ENCODE measurements at places on chromosomes 16 and 17.

DNA sequence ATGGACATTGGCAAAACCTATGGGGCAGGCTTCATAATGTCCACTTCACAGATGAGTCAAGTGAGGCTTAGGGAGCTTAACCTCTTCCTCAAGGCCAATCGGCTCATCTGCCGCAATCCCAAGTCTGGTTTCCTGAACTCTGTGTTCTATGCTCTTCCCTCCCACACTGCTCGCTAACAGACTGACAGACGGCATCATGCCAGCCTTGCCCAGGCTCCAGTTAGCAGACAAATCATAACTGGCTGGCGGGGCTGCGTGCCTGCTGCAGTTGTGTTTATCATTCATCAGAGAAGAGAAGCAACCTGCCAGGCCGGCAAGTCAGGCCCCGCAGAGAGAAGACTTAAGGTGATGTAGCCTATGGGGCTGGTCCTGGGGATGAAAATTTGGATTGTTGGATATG, 216.2 kb upstream of the ASIC2 start:
- DNase-seq: no peak

DNA sequence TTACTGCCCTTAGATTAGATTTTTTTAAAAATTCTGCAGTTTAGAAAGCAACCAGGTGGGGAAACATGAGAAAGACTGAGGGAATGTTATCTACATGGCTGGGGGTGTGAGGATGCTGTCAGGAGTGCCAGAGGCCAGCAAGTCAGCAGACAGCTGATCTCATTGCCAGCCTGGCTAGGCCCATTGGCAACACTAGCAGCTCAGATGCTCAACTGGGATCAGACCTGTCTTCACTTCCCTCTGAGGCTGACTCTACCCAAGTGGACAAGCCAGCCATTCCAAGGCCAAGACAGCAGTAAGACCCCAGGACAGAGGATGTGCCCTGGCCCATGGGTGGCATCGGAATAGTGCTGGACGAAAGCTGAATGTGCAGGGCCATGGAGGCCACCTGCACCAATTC, 96.2 kb downstream of the TMEM132E start:
- no peak for DNase-seq

- DNase-seq: no peak
Observed at GRCh38 chr17:9037736-9038135, 16.4 kb downstream of the NTN1 start.

GRCh38 chr17:22514315-22514714, 822.0 kb downstream of the KCNJ18 start:
- DNase-seq: no peak

DNA sequence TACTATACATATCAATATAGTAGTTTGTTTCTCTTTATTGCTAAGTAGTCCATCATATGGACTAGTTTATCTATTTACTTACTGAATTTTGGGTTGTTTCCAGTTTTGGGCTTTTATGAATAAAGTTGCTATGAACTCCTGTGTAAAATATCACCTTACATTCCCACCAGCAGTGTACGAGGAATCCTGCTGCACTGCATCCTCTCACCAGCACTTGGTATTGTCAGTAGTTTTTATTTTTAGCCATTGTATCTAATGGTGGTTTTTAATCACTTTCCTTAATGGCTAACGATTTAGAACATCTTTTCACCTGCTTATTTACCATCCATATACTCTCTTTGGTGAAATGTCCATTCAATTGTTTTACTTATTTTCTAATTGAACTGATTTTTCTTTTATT, 24.0 kb downstream of the CDC27 start:
- DNase-seq: no peak

- DNase-seq: no peak
Observed at GRCh38 chr16:50126183-50126582, 26.9 kb upstream of the TENT4B start.

DNA sequence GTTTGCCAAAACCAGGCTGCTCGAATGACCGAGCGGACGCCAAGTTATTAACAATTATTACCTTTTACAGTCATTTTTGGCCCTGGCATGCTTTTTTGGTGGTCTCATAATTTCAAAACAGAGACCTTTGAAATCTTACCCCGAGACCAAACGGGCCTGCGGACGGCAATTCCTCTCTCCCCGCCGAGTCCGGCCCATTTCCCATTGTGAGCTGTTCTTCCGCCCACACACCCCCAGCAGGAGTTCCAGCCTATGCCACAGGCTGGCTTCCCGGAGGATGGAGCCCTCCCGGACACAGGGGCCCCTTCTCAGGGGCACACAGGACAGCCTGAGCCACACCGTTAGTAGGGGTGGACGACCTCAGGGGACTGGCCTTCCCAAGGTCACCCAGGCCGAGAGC, 130.7 kb downstream of the C16orf95 start:
- DNase-seq: no peak

GRCh38 chr16:77531752-77532151, 96.9 kb upstream of the ADAMTS18 start:
- peak; percentile 19 for DNase-seq

GRCh38 chr16:83723244-83723643, 84.5 kb upstream of the HSBP1 start:
- DNase-seq: no peak

- DNase-seq: no peak
Observed at GRCh38 chr17:66520999-66521398, 218.6 kb downstream of the PRKCA start.

DNA sequence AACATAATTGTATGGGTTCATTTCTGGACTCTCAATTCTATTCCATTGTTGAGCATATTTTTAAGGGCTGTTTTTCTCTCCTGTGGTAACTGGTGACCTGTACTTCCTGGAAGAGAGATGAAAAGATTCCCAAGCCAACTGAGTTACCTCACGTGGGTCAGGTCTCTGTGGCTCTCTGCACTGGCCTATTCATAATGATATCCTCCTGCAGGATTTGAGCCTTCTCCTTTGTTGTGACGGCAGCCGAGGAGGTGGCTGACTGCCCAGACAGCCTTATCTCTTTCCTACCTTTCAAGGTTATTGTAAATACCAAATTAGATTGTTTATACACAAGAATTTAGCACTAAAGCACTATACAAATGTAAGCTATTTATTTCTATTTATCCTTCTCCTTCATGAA, 2.7 kb upstream of the ACE start:
- DNase-seq: no peak

DNA sequence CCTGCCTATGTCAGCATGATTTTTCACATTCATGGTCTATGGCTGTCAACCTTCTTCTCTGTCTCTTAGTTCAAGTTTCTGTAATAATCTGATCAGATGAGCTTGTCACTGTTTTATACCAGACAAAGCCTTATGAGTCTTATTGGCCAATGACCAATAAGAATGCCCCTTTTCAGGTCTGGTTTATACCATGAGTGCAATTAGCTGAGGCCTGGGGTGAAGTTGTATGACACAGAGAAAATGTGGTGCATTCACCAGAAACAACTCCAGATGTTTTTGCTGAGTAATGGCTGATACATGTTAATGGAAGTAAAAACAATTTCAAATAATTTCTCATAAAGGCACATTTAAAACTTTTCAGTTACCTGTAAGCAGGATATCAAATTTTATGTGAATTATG, 218.6 kb upstream of the CDH8 start:
- no peak for DNase-seq

- DNase-seq: no peak
Observed at GRCh38 chr17:29557085-29557738, 9.6 kb downstream of the ABHD15 start.

- DNase-seq: peak; percentile 48
Observed at GRCh38 chr17:30414486-30414885, 35.8 kb downstream of the CPD start.

GRCh38 chr16:69150146-69150865, 17.9 kb downstream of the UTP4 start:
- DNase-seq: no peak

GRCh38 chr16:88356124-88356726, 26.5 kb upstream of the ZNF469 start:
- DNase-seq: no peak

- DNase-seq: no peak
Observed at GRCh38 chr16:180681-181564, 664 bp downstream of the HBQ1 start.

DNA sequence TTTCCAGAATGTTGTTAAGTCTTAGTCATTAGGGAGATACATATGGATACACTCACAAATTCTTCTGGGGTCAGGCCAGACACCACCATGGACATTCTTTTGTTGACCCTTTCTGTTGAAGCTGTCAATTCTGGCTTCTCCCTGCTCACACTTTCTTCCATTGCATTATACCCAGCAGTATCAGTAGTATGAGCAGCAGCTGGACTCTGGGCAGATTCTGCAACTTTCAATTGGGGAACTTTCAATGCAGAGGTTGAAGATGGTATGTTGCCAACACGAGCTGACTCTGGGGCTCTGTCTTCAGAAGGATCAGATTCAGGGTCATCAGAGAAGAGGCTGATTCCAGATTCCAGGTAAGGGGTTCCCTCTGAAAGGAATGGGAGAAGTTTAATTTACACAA, 45.8 kb downstream of the RND2 start:
- no peak for DNase-seq

- DNase-seq: no peak
Observed at GRCh38 chr17:74959826-74960515, 12.6 kb downstream of the HID1 start.

DNA sequence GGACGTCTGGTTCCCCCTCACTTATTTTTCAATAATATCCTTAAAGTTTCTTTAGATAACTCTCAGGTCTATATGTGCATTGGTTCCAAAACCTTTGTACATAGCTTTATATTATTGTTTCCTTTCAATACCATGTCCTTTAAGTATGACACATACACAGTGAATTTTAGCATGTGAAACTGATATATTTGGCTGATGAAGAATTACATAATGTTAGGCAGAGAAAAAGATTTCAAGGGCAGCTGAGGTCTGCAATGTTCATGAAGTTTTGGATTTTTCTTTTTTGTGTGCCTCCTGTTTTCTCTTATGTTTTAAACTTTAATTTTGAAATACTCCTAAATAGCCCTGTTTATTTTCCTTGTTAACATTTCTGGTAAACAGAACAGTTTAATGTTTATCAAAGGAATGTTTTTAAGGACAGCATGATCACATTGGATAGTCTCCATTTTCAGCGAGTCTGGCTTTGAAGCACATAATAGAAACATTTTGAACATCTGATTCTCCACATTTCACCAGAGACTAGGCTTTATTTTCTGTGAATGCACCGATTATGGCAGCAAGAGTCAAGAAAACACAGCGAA, 32.9 kb upstream of the FBXO47 start:
- DNase-seq: no peak

GRCh38 chr17:40915721-40916256, 21.7 kb downstream of the KRT23 start:
- DNase-seq: peak; percentile 53

- DNase-seq: no peak
Observed at GRCh38 chr16:84369105-84369504, 767 bp downstream of the ATP2C2 start.

DNA sequence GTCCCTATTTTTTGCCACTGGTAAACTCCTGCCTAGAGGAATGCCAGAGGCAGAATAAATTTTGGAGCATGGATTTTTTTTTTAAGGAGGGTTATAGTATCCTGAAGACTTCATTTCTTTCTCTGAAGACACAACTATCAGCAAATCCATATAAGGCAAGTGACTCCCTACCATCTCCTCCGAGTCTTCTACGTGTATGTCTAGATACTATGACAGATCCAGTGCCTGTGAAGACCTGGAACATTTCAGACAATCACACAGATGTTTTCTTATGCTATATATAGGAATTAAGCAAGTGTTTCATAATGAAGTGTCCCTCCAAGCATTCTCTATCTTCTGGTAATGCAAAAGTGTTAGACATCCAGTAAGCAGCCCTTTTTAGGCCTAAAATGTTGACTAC, 255.5 kb upstream of the TBX2 start:
- no peak for DNase-seq

- DNase-seq: no peak
Observed at GRCh38 chr17:37050920-37051319, 102.2 kb downstream of the AATF start.

- no peak for DNase-seq
Observed at GRCh38 chr16:5615868-5616642, 518.5 kb upstream of the EEF2KMT start.

DNA sequence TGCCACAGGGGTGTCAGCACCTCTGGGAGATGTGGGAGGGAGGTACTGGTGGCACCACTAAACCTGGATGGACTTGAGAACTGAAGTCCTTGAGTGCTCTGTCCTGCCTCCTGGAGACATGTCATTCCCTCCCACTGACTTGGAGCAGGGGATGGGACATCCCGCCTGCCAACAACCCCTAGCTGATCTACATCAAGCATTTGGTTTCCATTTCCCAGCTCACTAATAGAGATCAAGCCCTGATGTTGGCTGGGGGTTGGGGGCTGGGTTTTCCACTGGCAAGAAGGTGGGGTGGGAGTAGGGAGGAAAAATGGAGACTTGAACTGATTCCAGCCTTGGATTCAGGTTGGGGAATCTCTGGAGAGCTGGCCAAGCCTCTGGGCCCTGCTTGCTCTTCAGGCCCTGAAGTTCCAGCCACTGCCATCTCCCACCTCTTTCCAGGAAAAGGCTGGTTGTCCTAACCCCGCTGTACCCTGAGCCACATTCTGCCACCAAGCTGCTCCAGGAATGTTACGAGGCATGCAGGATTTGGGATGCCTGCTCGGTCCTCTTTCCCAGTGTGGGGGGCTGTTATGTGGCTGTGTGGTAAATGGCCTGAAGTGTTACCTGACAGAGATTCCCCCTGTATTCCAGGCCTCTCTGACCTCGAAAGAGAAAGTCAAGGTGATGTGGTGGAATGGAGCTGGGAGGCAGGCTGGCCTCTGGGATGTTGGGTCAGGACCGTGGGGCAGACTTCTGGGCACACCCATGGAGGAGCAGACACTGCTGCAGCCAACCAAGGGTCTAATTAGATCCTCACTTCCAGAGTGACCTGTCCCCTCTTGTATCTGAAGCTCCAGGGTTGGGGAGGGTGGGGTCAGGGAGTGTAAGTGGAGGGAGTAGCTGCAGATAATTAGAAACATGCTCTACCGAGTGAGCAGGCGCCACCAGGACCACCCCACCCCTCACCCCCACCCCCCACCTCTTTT, 16.7 kb downstream of the IGFBP4 start:
- no peak for DNase-seq

DNA sequence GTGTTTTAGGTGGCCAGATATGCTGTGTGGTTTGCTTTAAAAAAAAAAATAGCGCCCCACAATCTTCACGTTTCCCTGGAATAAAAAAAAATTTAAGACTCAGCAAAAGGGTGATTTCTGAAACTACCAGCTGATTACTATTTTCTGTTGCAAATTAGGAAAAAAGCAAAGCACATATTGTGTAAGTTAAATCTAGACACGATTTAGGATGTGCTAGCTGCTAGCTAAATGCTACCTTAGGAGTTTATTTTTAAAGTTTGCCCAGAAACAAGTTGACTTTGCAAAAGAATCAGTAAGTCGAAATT, 944 bp upstream of the MARF1 start:
- no peak for DNase-seq

All from BJ (cell line).